ENCODE measurements at places on chromosomes 3 and 15.

- DNase-seq: no peak
Measured at GRCh38 chr3:131738095-131738494, 235.3 kb upstream of the MRPL3 start.

DNA sequence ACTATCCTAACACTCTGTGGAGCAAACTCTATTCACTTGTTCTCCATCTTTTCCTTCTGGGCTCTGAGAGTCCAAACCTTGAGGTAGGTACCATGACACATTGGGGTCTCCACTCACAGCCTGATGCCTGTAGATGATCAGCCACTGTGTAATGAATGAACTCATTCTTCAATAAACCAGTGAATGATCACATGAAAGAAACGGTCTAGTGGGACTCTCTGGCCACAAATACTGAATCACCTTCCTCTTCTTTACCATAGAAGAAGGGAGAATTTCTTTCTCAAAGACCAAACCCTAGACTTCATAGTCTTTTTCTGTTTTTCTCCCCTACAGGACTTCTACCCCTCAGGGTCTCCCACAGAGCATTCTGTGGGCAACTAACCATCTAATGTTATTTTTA, 20.5 kb upstream of the ABHD2 start:
- DNase-seq: no peak

GRCh38 chr15:26537663-26538062, 235.2 kb downstream of the GABRB3 start:
- DNase-seq: no peak

DNA sequence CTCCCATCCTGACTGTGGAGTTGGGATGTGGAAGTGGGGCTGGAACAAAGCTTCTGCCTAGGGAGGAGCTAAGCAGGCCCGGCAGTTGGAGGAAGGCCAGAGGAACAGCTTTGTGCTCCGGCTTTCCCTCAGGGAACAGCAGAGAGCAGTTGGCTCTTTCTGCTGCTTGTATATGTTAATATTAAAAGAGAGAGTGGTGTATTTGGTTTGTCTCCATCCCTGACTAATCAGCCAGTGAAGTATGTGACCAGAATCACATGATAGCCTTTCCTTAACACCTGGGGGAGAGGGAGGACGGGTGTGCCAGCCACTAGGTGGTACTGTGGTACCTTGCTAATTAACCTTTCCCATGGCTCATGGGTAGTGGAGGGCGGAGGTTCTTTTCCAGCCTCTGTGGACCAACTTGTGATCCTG, 10.0 kb downstream of the EIF2B5 start:
- peak; percentile 50 for DNase-seq

GRCh38 chr3:185716436-185717108, 108.3 kb downstream of the IGF2BP2 start:
- no peak for DNase-seq

- no peak for DNase-seq
Measured at GRCh38 chr15:75235051-75235673, 23.0 kb upstream of the GOLGA6C start.

GRCh38 chr3:28727307-28727706, 378.7 kb upstream of the AZI2 start:
- no peak for DNase-seq

DNA sequence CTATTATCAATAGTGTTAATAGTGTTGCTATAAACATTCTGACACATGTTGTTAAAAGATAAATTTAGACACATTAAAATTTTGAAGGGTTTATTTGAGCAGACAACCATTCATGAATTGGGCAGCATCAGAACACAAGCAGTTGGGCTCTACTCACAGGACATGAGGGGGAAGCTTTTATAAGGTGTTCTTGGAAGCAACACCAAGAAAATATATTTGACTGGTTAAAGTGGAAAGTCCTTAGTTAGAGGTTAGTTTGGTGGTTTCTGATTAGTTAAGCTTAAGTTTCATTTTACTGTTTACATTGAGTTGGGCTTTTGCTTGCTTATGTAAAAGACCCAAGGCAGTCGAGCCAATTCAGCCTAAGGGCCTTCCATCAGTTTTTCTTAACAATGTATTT, 220.7 kb downstream of the CD47 start:
- DNase-seq: no peak

DNA sequence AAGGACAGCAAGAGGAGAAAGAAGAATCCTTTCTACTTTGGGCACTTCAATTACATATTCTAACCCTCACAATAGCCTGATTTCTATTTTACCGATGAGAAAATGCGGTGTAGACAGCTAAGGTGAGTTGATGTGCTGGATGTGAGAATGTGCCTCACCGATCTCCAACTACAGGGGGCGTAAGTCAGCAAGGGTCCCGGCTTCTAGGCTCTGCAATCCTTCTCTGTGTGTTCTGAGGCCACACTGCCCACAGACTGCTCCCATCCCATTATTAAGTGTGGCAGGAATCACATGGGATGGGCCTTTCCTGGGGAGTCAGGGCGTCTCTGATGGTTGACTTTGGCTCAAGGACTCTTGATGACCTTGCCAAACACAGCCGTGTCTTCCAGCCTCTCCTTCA, 23.6 kb upstream of the RPL35A start:
- peak; percentile 25 for DNase-seq

DNA sequence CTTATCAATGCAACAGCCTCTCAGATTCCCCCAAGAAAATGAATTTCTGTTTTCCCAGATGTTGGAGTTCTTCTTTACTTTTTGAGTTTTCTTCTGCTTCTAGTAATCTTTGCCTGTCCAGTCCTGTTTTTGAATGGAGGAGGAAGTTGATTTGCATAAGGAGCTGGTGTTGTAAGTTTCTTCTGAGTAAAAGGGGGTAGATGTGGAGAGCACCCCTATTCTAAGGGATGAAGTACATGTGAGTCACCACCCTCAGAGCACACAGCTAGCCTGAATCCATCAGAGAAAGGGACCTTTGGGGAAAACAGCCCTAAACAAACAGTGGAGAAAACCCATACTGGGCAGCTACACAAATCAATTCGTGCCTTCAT, 34.5 kb downstream of the ACAA1 start:
- no peak for DNase-seq

- no peak for DNase-seq
Measured at GRCh38 chr3:151476344-151477018, 15.6 kb upstream of the IGSF10 start.

DNA sequence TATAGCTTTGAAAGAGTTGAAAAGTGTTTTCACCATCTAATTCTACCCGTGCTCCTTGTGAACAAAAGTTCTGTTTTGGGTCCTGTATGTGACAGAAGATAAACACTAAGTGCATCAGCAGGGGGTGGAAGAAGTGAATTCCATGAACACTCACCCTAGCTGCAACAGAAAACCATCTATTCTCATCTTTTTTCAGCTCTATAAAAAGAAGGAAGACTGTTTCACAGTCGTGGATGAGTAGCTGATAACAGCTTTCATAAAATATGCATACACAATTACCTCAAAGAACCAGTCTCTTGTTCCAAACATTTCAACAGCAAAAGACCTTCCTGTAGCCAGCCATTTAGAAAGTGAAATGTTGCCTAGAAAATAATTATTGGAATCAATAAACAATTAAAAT, 281.7 kb upstream of the RASGRP1 start:
- DNase-seq: no peak

DNA sequence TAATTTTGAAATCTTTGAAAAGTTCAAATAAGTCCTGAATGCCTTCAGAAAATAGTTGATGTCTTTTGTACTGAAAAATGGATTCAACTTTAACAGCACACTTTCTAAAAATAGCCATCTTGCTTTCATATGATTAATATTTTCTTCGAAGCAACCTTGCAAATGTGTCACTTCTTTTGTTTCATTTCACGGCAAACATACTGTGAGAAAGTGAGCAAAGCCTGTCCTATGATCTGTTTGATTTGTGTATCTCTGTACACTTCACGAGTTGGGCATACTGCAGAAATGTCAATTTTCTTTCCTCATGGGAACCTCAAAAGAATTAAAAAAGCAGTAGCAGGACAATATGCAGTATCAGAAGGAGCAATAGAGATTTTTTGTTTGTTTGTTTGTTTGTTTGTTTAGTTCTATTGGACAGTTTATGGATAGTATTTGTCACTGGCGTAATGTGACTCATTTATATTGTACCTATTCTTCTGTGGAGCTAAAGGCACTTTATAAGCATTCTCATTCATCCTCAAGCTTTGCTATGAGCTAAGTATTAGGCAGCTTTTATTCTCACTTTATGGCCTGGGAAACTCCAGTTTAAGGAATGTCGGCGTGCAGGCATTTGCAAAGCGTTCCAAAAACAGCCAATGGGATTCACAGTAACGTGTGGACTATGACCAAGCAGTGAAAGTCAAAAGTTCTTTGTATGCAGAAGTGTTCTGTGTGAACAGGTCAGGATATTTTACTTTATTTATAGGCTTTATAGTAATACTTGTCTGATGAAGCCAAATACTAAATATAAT, 572.0 kb downstream of the NAALADL2 start:
- no peak for DNase-seq

DNA sequence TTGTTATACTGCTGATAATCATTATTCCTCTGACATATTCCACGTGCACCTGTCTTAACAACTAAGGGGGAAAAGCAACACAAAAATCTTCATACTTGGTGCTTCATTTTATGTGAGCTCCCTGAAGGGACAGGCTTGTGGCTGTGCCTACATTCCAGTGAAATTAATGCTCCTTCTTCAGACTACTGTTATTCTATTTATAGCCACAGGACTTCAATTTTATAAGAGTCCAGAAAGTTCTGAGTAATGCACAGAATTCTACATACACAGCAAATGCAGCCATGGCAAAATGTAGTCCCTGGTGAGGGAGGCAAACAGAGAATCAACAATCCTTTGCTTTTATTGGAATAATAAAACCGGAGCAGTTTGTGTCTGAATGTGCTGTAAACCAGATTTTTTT, 417.1 kb downstream of the RBMS3 start:
- no peak for DNase-seq

GRCh38 chr3:171685116-171685895, 125.0 kb downstream of the PLD1 start:
- no peak for DNase-seq

- DNase-seq: no peak
Measured at GRCh38 chr15:63940966-63941620, 105.2 kb downstream of the DAPK2 start.

- DNase-seq: peak; percentile 20
Measured at GRCh38 chr3:146159037-146159436, 1.9 kb downstream of the PLOD2 start.

DNA sequence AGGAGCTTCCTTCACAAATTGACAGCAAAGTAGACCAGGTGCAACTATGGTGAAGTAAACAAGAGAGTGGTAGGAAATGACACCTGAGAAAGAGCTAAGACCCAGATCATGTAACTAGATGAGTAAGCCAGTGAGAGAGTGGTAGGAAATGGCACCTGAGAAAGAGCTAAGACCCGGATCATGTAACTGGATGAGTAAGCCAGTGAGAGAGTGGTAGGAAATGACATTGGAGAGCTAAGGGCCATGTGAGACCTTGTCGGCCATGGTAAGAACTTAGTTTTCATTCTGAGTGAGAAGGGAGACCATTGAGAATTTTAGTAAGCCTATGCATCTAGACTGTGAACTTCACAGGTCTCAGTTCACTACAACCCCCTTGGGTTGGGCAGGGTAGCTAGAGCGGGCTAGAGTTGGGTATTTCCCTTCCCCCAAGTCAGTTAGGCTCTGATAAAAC, 5.4 kb upstream of the SENP7 start:
- DNase-seq: peak; percentile 39

DNA sequence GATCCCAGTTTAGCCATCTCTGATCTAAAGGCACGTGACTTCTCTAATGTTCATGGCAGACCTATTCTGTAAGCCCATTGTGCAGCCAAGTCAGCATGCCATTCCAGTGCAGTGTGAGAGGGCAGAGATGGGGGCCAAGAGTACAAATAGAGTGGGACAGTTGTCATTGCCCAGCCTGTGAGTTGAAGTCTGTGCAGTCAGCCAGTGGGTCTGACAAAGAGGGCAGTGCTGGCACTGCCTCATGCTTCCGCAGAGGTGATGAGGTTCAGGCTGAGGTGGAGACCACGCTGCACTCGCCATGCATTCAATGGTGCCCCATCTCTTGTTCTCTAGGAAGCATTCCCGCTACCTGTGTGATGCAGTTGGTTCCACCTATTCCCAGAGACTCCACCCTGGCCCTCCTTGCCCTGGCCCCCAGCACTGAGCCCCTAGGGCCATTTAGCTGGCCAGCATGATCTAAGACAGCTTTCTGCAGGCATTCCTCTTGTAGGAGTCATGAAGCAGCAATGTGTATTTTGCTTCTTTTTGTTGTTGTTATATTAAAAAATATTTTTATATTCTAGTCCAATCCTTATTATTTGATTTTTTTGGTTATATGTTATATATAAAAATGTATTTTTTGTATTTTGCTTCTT, 3.7 kb downstream of the MRAS start:
- DNase-seq: no peak

DNA sequence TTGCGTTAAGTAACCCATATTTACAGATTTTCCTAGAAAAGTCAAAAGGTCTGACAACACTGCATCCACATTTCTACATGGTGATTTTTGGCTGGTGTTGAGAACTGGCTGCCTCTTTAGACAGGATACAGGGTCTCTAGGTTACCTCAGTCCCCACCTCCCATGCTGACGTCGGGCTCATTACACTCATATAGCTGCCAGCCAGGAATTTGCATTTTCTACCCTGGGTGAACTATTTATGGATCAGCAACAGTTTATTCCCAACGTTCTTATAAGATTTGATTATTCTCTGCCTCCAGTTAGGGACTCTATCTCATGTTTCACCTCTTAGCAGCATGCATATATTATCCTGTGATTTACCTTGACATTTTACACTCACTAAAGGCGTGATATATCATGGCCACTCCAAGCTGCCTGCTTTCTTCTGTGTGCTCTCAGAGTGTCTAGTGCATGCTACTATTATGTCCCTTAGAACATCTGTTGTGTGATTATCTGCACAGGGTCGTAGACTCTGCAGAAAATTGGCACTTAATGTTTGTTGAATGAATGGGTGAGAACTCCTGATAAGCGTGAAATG, 49.0 kb downstream of the CLDN11 start:
- no peak for DNase-seq

DNA sequence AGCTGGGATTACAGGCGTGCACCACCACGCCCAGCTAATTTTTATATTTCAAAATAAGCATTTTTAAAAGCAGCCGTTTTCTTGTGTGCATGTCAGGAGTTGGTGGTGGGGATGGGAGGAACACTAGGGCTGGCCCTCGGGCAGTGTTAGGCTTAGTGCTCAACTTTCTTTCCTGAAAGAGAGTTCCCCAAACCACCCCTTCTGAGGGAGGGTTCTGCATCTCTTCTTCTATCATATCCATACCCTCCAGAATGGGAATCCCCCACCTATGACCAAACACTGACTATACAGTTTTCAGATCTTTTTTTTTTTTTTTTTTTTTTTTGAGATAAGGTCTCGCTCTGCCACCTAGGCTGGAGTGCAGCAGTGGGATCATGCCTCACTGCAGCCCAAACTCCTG, 12.5 kb downstream of the PFKFB4 start:
- DNase-seq: no peak
